ENCODE measurements at places on chromosomes 4 and X.

DNA sequence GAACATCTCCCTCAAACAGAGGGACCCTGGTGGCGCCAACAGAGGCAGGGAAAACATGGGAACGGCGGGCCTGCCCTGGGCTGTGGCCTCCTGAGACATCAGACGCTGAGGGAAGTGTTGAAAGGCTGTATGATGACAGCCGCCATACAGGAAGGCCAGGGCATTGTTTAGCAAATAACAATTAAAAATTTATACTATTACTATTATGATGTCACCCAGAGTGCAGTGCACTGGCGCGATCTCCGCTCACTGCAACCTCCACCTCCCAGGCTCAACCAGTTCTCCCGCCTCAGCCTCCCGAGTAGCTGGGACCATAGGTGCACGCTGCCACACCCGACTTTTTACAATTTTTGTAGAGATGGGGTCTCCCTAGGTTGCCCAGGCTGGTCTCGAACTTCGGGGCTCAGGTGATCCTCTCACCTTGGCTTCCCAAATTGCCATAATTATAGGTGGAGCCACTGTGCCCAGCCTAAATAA, 54.6 kb downstream of the CPZ start:
- no peak for DNase-seq

- DNase-seq: no peak
Observed at GRCh38 chr4:48093991-48094416, 40.0 kb downstream of the TXK start.

- DNase-seq: no peak
Observed at GRCh38 chrX:46831765-46832327, 5.0 kb upstream of the RP2 start.

- DNase-seq: no peak
Observed at GRCh38 chrX:4560192-4560591, 846.7 kb upstream of the PRKX start.

Measured in stimulated activated naive B cell treated with anti-CD40 and anti-IgM and Interleukin-4, amounts not matched to agents 10 μg/mL and 1 μg/mL and 100 μg/mL, for 72 hours (primary cell).